ENCODE measurements at places on chromosomes 12 and 14.

GRCh38 chr14:104332634-104333270 is 194.4 kb downstream of the KIF26A start:
- no peak for DNase-seq

- no peak for DNase-seq
These were observed 95.8 kb upstream of the NCOR2 start for GRCh38 chr12:124663206-124663605.

GRCh38 chr12:65881965-65882413 is 57.7 kb downstream of the HMGA2 start:
- no peak for DNase-seq

GRCh38 chr14:40312296-40312695 is 880.1 kb upstream of the FBXO33 start:
- DNase-seq = no peak

GRCh38 chr12:95820096-95820703 is 29.6 kb upstream of the NTN4 start:
- peak; percentile 83 for DNase-seq

DNA sequence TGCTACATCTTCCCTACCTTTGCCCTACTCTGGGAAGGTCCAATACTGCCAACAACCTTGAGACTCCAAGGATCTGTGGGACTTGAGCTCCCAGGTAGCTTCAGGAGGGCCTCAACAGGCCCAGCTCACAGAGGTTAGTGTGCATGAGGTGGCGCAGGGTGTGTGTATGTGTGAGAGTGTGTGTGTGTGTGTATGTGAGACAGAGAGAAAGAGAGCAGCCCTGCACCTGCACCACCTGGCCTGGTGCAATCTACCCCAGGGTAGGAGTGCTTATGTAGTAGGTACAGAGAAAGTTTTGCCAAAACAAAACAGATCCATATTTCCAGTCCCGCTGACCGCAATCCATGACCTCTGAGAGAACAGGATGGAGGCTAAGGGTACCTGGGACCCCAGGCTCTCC is 24.6 kb downstream of the TMEM229B start:
- no peak for DNase-seq

- DNase-seq = no peak
These were observed 87.7 kb downstream of the GLT1D1 start for GRCh38 chr12:128940974-128941373.

- DNase-seq = no peak
These were observed 298.1 kb upstream of the FOXG1 start for GRCh38 chr14:28468191-28469151.

DNA sequence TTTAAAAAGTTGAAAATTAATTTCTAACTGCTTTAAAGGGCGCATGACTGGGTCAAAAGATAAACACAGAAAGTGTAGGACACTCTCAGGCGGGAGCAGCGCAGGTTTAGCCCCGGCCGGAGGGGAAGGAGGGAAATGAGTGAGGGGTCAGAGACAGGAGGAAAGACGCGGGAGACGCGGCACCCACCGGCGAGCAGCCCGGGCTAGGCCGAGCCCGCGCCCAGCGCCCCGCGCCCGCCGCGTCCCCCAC is 591 bp downstream of the GXYLT1 start:
- no peak for DNase-seq

GRCh38 chr12:131834798-131835615 is 6.8 kb downstream of the MMP17 start:
- DNase-seq = no peak

DNA sequence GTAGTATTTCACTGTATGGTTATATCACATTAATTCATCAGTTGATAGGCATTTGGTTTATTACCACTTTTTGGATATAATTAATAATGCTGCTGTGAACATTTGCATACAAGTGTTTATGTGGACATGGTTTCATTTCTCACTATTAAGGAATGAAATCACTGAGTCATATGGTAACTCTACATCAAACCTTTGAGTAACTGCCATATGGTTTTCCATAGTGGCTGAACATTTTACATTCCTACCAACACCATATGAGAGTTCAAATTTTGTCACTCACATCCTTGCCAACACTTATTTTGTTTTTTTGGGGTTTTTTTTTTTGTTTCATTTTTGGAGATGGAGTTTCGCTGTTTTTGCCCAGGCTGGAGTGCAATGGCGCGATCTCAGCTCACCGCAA is 30.2 kb upstream of the EAPP start:
- DNase-seq = no peak

DNA sequence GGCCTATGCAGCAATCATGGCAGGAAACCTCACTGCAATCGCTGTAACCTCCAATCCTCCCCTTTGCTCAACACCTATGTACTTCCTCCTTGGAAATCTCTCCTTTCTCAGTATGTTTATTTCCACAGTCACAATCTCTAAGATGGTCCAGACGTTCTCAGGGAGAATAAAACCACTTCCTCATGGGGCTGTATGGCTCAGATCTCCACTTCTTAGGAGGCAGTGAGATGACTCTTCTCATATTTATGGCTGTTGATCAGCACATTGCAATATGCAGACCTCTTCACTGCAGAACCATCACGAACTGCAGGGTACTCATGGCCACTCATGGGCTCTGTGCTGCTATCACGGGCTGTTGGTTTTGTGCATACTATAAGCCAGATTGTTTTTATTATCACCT is 17.1 kb upstream of the OR4K17 start:
- no peak for DNase-seq

GRCh38 chr12:3364226-3364625 is 126.8 kb upstream of the PRMT8 start:
- DNase-seq = no peak

DNA sequence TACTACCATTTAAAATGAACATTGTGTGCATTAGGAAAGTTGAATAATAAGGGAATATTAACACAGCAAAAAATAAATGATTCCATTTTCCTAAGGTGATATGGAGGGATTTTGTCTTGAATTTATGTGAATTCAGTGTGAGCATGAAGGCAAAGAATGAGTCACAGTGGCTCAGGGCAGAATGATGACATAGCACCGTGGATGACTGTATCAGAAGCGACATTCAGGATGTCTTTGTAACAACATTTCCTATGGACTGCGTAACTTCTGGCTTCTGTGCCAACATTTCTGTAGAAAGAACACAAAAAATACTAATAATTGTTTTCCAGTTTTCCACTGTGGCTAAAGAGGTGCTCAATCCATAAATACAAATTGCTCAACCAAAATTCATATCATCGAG is 54.6 kb downstream of the TTC8 start:
- DNase-seq = no peak

- DNase-seq = no peak
These were observed 2.1 kb upstream of the EMC9 start for GRCh38 chr14:24143511-24143910.

- no peak for DNase-seq
These were observed 5.7 kb upstream of the DNAAF2 start for GRCh38 chr14:49640540-49641417.

DNA sequence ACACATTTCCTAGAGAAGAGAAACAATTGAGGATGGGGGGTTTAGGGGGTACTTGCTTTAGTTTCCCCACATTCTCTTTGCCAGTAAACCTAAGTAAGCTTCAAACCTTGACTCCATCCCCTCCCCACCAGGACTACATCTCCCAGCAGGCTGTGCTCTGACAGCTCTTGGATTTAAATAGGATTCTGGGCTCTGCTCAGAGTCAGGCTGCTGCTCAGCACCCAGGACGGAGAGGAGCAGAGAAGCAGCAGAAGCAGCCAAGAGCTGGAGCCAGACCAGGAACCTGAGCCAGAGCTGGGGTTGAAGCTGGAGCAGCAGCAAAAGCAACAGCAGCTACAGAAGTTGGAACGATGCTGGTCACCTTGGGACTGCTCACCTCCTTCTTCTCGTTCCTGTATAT is 20.6 kb downstream of the RDH12 start:
- no peak for DNase-seq

GRCh38 chr12:132835076-132836025 is 6.7 kb upstream of the GOLGA3 start:
- DNase-seq = no peak

DNA sequence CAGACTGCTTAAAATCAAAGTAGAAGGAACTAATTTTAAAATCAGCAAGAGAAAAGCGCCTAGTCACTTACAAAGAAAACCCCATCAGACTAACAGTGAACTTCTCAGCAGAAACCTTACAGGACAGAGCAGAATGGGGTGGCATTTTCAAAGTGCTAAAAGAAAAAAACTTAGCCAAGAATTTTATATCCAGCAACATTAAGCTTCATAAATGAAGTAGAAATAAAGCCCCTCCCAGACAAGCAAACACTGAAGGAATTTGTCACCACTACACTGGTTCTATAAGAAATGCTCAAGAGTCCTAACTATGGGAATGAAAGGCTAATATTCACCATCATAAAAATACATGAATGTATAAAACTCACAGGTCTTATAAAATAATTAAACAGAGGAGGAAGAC is 6.4 kb upstream of the ZNF268 start:
- no peak for DNase-seq

DNA sequence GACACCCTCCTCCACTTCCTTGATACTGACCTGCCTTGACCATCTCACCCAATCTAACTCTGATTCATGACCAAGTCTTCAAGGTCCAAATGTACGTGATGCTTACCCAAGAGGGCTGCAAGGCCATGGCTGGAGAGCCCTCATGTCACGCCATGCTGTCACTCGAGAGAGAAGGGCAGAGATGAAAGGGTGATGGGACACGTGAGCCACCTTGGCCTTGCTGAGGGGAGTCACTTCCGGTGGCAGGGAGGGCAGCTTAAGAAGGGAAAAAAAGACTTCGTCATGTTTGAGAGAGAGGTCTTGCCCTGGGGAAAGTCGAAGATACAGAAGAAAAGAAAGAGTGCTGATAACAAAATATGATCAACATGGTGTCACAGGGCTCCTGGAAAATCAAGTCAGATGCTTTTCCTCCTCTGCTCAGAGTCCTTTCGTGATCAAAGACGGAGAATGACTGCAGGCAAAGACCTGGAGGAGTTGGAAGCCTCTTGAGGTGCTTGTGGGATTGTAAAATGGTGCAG is 3.3 kb upstream of the SCARB1 start:
- no peak for DNase-seq

DNA sequence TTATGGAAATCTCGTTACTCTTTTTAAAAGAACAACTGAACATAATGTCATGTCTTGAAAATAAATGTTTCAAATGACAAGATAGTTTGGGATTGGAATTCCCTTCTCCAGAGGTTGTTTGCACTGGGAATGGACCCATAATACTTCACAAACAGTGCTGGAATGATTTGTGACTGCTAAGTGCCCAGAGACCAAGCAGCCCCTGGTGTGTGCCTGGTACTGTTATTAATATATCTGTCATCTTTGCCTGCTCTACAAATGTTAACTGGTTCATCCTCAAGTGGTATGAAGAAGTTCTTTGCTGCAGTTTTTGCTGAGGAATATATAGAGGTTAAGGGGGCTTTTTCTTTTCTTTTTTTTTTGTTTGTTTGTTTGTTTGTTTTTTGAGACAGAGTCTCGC is 64.9 kb upstream of the DACT1 start:
- DNase-seq = no peak

- no peak for DNase-seq
These were observed 126.4 kb upstream of the TMEM132C start for GRCh38 chr12:128140551-128140950.

DNA sequence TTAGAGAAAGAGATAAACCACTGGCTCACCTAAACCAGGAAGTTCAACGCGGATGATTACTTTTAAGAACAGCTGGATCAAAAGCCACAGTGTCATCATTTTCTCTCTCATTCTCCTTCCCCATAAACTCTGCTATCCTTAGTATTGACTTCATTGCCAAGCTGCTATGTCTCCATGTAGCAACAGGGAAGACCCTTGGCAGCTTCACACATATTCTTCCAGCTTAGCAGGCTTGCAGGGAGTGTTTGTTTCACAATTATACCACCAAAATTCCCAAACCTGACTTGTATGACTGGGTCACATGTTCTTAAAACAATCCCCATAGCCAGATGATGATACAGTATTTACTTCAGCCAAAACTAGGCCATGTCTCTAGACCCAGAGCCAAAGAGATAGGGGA is 235.5 kb downstream of the PAWR start:
- DNase-seq = no peak
